ENCODE measurements at places on chromosomes 4 and X.

DNA sequence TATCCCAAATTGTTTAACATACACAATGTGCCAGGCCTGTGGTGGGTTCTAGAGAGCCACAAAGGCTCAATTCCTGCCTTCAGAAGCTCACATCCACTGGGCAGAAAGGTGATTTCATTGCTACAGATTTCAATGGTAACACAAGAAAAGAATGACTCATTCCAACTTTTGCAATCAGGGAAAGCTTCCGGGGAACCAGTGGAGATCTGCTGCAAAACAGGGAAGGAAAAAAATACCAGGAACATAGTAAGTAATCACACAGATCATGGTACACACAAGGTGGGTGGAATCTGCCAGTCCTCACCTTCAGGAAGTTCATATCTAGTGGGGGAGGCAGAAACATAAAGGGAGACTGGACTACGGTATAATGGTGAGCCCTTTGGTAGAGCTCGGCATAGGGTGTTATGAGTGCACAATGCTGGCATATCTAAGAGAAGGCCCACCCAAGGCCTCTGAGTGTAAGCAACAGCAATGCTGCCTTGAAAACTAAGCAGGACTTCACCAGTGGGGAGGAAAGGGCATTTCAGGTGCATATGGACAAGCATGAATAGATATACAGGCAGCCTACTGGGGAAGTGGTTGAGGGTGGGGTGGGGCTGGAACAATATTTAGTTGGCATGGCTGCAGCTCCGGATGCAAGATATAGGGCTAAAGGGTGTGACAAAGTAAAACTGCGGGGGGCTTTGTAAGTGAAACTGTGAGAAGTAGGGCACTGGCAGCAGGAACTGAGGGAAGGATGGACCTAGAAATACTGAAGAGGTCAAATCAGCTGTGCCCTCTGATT, 24.2 kb downstream of the GPRIN3 start:
- no peak for DNase-seq

- DNase-seq, result no peak
These were observed 218.3 kb upstream of the CNKSR2 start for GRCh38 chrX:21155916-21156315.

DNA sequence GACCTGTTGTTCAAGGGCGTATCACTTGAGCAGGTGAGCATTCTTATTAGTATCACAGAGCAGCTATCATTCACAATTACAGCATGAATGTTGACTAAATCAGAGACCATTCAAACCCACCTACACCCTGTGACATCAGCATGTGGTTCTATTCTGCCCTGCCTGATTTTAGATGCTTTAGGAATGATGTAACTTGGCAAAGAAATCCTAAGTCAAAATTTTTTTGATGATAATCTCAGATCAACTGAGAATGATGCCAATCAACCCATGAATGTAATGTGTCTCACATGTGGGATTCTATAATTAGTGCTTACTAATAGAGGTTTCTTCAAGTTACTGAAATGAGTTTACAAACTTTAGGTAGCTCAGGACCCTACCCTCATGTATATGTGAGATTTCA, 13.4 kb upstream of the CHIC2 start:
- DNase-seq, result no peak

DNA sequence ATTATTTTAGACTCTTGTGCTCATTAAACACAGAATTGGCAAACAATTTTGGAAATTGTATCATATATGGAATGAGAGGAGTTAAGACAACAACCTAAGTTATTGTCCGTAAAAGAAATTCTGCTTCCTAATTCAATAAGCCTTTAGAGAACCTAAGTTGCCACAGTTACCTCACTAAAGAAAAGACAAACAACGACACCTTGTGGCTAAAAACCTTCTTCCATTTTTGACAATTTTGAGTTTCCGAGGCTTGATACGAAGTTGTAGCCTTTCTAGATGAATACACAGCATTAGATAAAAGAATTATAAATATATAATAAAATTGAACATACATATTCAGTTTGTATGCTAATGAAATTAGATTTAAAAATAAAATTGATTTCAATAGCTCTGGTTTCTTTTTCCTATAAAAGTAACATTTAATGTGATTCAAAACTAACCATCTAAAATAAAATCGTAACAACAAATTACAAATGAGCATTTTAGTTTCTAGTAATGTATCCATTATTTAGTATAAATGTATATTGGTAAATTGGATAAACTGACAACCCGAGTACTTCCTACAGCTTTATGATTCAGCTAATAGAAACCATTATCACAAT, 275.1 kb downstream of the GPM6A start:
- DNase-seq, result peak; percentile 65

DNA sequence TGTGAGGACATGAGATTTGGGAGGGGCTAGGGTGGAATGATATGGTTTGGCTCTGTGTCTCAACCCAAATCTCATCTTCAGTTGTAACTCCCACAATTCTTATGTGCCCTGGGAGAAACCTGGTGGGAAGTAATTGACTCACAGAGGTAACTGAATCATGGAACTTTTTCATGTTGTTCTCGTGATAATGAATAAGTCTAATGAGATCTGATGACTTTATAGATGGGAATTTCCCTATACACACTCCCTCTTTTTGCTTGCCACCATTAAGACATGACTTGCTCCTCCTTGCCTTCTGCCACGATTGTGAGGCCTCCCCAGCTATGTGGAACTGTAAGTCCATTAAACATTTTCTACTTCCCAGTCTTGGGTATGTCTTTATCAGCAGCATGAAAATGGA, 253.2 kb upstream of the GK2 start:
- DNase-seq, result no peak

DNA sequence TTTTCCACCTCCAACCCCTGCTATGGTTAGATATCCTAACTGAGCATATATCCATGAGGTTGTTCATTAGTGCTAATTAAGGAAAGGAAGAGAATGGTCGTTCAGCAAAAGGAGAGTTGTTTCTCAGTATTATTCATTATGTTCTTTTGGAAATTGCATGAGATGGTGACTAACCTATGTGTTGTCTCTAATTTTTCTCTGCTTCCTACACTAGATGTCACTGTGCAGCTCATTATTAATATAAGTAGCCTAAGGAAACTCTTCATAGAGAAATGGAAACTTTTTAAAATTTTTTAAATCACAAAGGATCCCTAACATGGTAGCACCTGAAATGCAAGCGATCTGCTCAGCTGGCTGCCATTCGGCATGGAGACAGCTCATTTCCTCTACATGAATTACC, 67.7 kb upstream of the FAM9A start:
- DNase-seq, result no peak

- no peak for DNase-seq
These were observed 294.9 kb downstream of the BCOR start for GRCh38 chrX:39802908-39803307.

GRCh38 chrX:55357236-55357635, 92.5 kb upstream of the PAGE3 start:
- DNase-seq, result no peak

DNA sequence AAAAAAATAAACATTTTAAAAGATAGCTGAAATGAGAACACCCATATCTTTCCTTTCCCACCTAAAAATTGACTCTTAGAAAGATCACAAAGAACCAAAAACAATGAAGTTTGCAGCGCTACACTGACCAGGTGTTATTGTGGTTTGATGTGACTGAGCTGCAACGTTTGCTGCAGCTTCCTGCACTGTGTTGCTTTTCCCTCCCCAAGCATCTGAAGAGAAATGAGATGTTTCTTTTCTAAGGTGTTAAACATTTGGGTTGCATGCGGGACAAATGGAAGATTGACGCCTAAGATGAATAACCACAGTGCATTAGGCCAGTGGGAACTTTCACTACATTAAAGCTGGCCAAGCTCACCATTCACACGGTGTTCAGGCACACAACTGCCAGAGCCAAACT, 8.9 kb downstream of the LEF1 start:
- DNase-seq, result no peak

GRCh38 chrX:9429767-9430166, 35.1 kb upstream of the TBL1X start:
- DNase-seq, result no peak

DNA sequence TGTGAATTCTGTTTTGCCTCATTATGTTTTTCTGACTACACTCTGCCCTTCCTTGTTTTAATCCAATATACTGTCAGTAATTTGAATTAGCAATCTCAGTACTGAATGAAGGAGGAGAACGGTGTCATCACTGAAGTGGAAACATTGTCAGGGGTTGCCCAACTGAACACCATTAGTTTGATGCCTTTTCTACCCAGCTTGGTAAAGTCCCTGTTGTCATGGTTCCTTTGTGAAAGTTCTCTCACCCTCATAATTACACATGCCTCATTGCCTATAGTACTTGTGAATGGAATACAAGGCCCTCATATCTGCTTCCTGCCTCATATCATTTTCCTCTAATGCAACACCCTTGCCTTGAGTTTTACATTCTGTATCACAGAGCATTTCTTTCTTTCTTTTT, 76.9 kb downstream of the RRAGB start:
- DNase-seq, result no peak

DNA sequence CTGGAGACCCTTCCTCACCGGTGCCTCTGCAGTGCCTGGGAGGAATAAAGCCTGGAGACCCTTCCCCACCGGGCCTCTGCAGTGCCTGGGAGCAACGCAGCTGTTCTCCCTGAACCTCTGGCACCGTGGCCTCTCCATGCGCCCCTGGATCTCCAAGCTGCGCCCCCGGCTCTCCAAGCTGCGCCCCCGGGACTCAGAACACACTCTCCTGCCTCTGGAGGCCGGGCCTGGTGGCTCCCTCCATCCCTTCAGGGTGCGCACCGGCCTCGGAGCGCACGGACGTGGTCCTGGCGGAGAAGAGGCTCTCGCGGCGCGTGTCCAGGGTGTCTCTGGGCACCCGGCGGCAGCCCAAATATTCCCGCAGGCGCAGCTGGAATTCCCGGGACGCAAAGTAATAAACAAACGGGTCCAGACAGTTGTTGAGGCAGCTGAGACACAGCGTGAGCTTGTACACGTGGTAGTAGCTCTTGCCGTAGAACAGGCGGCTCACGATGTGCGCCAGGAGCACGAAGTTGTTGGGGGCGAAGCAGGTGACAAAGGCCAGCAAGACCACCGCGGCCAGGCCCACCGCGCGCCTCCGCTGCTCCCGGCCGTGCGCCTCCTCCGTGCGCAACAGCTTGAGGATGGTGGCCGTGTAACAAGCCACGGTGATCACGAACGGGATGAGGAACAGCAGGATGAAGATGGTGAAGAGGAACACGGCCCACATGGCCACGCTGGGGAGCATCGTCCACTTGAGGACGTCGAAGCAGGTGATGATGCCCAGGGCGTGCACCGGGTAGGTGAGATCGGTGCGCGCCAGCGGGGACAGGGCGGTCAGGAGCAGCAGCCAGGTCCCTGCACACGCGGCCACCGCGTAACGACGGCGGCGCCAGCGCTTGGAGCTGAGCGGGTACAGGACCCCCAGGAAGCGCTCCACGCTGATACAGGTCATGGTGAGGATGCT, 12.8 kb upstream of the ASMTL start:
- no peak for DNase-seq

GRCh38 chr4:46937493-46937892, 28.4 kb upstream of the COX7B2 start:
- no peak for DNase-seq

DNA sequence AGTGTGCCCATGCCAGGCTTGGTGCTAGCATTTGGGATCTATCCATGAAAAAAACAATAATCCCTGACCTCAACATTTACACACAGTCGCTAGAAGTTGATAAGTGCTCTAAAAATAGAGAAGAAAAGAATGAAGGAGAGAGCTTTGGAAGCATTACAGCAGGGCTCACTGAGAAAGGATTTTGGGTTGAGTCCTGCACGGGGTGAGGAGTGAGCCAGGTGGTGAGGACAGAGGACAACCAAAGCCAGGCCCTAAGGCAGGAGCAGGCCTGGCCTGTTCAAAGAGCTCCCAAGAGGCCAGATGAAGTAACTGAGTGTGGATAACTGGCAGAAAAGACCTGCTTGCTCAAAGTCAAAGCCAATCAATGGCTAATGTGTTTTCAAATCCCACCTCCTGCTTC, 20.7 kb upstream of the PROM1 start:
- DNase-seq, result no peak

- DNase-seq, result no peak
These were observed 285.1 kb downstream of the FRMPD4 start for GRCh38 chrX:12423346-12423745.

- no peak for DNase-seq
These were observed at the start of gene ALB for GRCh38 chr4:73404042-73404441. Gene ALB (plus strand): TSS chr4:73404287. CDS start chr4:73404328, 41 bp downstream.

DNA sequence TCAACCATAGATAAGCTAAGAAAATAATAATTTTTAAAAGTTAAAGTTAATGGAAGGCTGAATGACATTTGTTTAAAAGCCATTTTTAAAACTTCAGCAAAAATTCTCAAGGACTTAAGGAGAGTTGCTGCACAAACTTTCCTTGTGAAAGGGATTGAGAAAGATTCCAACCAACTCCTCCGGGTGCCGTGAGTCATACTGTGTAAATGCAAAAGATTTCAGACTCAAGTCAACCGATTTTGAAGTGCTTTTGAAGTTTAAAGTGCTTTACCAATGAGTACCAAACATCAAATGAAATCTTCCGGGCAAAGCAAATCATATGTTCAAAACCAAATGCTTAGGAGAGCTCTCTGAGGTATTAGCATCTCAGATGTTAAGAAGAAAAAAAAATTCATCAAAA, 31.4 kb downstream of the VCX2 start:
- DNase-seq, result no peak

- DNase-seq, result no peak
These were observed 17.1 kb downstream of the SLC34A2 start for GRCh38 chr4:25672756-25673155.

- no peak for DNase-seq
These were observed 233.3 kb downstream of the NDST4 start for GRCh38 chr4:114879916-114880669.

DNA sequence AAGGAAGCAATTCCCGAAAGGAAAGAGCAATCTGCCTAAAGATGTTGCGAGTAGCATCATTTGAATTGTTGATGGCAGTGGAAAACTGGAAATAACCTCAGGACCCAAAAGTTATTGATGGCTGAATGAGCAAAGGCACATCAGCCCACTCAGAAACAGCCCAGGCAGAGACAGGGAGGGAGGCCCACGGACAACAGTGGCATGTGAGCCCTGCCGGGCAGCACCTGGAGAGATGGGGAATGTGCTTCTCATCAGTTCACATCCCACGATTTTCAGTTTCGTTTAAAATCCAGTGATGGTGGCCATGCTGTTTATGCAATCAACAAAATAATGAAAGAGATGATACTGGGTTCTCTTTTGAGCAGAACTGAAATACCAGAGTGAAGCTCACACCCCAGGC, 80.0 kb downstream of the JAKMIP1 start:
- no peak for DNase-seq

DNA sequence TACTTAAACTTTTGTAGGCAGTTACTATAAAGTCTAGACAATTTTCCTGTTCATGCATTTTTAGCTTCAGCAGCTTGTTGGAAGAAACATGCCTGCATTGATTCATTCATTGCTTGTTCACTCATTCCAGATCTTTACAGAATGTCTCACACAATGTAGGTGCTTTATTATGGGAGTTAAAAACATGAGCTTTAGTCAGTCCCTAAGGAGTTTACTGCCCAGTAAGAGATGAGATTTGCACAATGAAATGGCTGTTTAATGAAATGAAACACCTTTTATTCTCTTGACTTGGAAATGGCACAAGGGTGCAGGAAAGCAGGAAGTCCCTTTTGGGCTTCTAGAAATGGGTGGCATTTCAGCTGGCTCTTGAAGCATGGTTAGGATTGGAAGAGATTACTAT, 2.9 kb downstream of the NOCT start:
- DNase-seq, result no peak

Data from hematopoietic multipotent progenitor cell treated with erythropoietin and hydrocortisone succinate and interleukin-3 and kit ligand, for 8 days (in vitro differentiated cells).